ENCODE measurements at places on chromosomes 6 and 20.
A peak's percentile ranks its signal among the peaks of the same experiment; 100 is the strongest.

DNA sequence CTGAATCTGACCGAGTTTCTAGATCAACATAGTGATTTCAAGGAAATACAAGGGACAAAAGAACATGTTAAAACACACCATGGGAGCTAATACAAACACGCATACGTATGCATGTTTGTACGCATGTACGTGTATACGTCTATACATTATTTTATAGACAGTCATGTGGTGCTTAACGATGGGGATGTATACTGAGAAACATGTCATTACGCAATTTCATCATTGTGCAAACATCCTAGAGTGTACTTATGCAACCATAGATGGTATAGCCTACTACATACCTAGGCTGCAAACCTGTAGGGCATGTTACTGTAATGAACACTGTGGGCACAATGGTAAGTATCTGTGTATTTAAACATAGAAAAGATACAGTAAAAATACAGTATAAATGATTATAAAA is 25.0 kb upstream of the NELFCD start:
- peak; percentile 81 for DNase-seq

- no peak for DNase-seq
Measured at GRCh38 chr6:782141-782540, 89.2 kb upstream of the EXOC2 start.

GRCh38 chr6:5684320-5685053 is 322.2 kb downstream of the NRN1 start:
- no peak for DNase-seq

DNA sequence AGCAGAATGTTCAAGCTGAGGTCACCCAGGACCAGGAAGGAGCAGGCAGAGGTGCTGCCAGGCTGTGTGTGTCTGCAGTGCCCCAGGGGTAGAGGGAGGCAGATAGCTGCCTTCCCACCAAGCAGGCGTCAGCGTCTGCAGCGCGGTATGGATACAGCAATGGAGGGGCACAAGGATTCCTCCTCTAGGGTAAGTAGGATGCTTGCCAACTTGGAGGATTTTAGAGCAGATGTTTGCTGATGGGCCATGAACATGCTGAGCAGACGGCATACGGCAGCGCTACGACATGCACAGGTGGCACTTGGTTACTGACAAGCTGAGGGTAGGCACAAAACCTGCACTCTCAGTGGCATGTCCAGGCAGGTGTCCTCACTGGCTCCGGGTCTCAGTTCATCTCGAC is 48.1 kb downstream of the PSMG4 start:
- no peak for DNase-seq

GRCh38 chr6:38137608-38138265 is 318.2 kb downstream of the ZFAND3 start:
- DNase-seq = no peak

GRCh38 chr6:43335469-43335868 is 26.8 kb upstream of the CRIP3 start:
- DNase-seq = no peak

- no peak for DNase-seq
Measured at GRCh38 chr6:80341330-80341729, 234.9 kb downstream of the BCKDHB start.

DNA sequence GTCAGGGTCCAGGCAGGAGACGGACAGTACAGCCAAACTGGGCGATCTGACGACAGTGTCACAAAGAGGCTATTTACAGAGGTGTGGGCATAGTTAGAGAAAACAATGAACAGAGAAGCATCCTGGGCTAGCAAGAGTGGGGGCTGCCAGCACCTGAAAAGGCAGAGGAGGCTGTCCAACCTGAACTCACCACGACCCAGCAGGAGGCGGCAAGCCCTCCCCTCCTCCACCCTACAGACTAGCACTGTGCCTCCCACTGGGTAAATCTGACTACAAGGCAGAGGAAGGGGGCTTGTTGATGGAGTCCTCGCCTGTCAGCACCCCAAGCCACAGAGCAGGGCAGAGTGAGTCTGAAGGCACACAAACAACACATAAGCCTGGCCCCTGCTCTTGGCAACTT is 52.8 kb upstream of the CDYL start:
- DNase-seq = no peak

DNA sequence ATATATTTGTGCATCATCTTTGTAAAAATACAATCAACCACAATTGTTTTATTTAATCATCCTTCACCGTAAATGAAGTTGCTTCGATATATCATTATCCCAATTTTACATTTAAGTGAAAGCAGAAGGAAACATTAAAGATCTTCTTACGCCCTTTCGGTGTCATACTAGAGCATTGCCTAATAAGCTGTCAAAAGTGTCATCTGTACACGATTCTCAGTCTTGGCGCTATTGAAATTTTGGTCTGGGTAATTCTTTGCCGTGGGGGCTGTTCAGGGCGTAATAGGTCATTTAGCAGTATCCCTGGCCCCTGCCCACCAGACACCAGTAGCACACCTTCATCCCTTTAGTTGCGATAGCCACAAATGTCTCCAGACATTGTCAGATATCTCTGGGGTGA is 40.4 kb upstream of the TMEM170B start:
- peak; percentile 43 for DNase-seq

DNA sequence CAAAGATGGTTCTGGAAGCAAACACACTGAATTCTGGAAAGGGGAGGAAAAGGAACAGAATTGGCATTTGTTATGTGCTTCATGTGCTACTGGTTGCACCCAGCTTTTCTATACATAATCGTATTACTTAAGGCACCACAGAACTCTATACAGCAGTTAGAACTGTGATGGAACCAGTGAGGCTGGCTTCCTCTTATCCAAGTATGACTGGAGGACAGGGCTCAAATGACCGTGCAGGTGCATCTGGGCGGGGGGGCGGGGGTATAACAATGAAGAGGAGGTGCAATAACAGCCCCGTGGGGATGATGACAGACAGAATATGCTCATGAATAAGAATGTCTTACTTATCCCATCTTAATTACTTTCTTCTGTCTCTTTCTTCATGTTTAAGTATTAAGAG is 144.2 kb downstream of the BTBD9 start:
- DNase-seq = no peak

GRCh38 chr6:119974430-119975159 is 625.0 kb upstream of the MAN1A1 start:
- no peak for DNase-seq

DNA sequence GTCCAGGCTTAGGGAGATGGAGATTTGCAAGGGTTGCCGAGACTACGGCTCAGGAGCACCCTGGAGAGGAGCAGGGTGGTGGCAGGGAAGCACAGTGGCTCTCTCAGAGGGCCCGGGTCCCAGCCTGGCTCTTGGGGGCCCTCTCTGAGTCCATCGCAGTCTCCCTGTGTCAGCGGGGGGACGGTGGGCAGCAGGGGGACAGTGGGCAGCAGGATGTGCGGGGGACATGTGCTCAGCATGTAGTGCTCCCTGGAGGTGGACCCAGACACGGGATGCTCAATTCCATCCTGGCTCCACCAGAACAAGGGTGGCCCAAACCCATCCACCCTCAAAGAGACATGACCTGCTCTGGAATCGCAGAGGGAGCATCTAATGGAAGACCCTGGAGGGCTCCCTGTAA is 43.0 kb upstream of the ZBP1 start:
- DNase-seq = no peak

DNA sequence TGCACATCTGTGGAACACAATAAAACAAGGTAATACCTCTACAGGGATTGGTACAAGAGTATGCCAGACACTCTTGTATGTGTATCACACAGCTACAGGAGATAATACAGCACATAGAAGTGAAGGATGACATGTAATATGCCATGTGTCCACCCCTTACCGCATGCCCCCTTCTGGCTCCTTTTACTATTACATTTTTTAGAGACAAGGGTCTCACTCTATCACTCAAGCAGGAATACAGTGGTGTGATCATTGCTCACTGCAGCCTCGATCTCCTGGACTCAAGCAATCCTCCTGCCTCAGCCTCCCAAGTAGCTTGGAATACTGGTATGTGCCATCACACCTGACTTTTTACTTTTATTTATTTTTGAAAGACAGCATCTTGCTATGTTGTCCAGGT is 4.2 kb upstream of the NCR3 start:
- DNase-seq = peak; percentile 67

DNA sequence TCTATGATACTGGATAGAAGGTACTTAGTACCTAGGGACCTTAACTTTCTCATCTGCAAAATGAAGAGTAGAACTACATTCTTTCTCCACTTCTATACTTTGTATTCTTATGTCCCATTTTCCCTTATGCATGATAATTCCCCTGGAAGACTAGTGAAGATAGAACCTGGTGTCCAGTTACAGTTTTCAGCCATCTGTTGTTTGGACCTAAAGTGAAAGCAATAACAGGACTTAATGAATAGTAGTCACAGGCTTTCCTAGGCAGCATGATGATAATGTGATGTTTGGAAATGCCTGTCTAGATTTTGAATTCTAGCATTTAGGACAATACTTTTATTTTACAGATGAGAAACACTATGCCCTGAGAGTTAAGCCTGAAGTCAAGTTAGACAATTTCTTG is 153.8 kb downstream of the RIMS1 start:
- DNase-seq = no peak

- DNase-seq = no peak
Measured at GRCh38 chr6:37506479-37506878, 6.8 kb upstream of the CCDC167 start.

GRCh38 chr6:104162036-104162669 is 697.6 kb downstream of the HACE1 start:
- DNase-seq = no peak

GRCh38 chr6:2558861-2559801 is 191.6 kb downstream of the MYLK4 start:
- no peak for DNase-seq

- no peak for DNase-seq
Measured at GRCh38 chr6:20238688-20239587, 26.7 kb upstream of the MBOAT1 start.

- DNase-seq = no peak
Measured at GRCh38 chr6:27617700-27618689, 145.1 kb upstream of the ZNF184 start.

DNA sequence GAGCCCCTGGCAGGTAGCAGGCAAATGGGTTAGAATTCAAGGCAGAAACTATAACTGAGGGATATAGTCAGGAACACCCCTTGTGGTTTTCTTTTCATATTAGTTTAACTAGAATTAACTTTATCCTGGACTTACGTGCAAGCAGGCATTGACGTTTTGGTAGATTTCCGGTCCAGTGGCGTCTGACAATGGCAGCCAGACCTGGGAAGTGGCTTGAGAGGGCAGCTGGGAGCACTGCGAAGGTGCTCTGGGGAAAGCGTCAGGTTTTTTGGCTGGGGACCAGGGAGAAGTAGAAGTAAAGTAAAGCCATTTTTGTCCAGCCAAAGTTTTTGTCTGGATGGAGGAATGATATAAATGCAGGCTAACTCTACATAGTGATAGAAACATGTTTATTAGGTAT is 8.4 kb upstream of the ACSS1 start:
- no peak for DNase-seq

DNA sequence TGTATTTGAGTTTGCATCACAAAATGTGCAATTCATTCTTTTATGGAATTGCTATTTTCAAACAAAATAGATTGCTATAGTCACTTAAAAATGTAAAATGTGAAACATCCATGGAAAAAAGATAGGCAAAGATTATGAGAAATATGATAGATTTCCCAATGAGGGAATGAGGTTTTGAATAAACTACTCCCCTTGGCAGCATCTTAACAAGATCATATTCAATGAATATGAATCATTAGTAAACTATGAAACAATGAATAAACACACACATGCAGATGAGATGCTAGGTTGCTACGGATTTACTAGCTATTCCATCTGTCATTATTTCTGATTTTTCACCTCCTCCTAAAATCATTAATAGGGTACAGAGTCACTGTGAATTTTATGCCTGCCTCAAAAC is 401.8 kb downstream of the PHF3 start:
- no peak for DNase-seq

GRCh38 chr6:72824833-72825232 is 203.0 kb downstream of the KCNQ5 start:
- peak; percentile 49 for DNase-seq

GRCh38 chr6:31227143-31227542 is 44.7 kb downstream of the HLA-C start:
- no peak for DNase-seq

DNA sequence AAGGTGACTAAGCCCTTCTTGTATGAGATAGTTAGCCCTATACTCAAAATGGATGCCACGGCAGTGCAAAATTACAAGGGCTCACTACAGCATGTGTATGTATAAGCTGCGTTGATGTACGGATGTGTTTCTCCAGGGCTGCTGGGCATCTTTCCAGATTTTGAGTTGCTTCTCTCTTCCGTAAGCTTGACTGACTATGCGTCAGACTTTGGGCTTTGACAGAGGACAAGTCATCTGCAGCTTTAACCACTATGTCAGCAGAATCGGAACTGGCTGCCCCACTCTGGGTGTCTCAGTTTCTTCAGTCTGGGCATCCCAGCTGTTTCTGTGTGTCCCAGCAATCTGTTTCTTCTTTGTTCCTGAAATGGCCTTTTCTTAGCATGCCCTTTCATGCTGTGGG is 241.6 kb downstream of the BTBD3 start:
- DNase-seq = no peak

DNA sequence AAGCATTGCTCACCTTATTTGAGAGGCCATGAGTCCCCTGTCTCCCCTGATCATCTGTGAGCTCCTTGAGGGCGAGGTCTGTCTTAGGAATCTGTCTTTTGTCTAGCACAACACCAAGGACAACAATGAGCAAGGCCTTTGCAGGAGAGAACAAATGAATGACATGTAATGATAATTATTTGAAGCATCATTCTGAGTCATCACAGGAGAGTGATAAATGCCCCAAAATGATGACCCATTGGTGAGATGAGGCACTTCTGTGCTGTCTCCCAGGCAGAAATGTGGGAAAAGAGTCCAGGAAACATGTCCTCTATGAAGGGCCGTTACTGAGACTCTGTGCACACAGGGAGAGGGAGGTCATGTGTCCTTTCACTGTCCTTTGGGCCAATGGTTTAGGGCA is 105.2 kb upstream of the LRFN2 start:
- DNase-seq = no peak

DNA sequence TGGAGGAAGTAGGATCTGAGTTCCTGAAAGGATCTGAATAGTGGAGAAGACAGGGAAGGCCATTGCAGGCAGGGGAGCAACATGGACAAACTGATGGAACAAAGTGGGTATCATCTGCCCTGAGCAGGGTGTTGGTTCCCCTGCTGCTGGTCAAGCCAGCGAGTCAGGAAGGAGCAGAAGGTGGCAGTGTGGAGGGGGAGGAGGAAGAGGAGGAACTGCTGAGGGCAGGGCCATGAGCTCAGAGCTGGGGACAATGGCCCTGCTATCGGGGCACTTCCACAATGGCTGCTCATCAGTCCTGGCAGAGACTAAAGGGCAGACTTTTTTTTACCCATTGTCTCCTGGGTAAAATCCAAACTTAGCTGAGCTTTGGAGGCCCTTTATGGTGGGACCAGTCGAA is 13.6 kb downstream of the CNBD2 start:
- no peak for DNase-seq

GRCh38 chr6:84492241-84493165 is 265.1 kb upstream of the CEP162 start:
- DNase-seq = no peak

GRCh38 chr20:54476169-54477009 is 996 bp downstream of the DOK5 start:
- DNase-seq = no peak

DNA sequence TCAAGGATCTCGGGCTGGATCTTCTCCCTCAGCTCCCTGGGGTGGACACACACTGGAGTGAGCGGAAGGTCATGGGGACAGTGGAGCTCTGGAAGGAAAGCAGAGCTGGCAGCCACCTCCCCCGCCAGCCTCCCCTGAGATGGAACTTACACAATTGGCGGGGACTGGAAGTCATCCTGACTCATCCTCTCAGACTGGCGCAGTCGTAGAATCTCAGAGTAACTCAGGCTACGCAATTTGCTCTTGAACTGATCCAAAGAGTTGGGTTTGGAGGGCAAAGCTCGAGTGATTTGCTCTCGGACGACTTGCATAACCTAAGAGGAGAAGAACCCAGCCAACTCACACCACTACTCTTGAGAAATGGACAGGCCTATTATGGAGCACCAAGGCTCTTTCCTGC is 34.8 kb downstream of the ELMO2 start:
- peak; percentile 87 for DNase-seq

Data from inflammatory macrophage (primary cell).